Brain microvascular endothelial cell (primary cell): ENCODE measurements at places on chromosomes 3 and 15.
A peak's percentile ranks its signal among the peaks of the same experiment; 100 is the strongest.

DNA sequence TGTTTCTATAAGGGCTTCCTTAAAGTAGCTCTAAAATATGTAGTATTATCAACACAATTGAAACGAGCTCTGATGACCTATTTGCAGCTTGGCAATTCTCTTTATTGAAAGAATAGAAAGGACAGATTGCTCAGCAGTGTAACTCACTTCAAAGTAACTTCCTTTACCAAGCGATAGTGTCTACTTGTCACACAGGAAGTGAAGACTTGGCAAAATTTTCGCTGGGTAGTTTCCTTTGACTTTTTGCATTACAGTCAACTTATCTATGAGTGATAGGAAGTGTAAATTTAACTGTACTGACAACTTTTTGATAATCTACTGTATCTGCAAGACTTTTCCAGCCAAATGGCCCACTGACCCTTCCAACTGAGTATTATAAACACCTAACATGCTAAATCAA lies 22.8 kb downstream of the SLC9A9 start:
- DNase-seq = no peak

DNA sequence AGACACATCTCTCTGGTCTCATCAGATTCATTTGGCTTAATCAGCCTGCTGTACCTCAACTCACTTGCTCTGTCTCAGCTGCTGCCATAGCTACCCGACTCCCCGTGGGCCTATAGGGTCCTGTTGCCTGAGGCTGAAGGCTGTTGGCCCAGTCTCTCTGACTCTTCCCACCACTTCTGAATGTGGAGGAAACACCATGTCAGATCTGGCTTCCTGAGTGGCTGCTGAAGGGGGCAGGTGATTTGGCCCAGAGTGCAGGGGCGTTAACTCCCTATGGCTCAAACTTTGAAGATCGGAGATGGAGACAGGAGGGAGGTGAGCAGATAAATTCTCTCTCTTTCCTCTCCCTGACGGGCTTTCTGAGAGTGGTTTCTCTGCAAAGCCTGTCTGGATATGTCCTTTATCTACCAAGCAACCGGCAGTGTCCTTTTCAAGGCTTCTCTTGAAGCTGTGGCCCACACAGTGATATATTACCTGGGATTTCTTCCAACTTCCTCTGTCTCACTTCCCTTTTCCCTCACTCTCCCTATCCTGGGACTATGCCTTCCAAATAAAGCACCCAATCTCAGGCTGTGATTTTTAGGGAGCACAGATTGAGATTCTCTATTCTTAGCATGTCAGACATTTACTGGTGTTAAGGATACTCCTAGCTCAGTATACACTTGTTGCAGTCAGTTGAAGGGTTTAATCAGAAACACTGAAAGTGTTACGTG lies 334.9 kb upstream of the TBC1D5 start:
- DNase-seq = no peak

DNA sequence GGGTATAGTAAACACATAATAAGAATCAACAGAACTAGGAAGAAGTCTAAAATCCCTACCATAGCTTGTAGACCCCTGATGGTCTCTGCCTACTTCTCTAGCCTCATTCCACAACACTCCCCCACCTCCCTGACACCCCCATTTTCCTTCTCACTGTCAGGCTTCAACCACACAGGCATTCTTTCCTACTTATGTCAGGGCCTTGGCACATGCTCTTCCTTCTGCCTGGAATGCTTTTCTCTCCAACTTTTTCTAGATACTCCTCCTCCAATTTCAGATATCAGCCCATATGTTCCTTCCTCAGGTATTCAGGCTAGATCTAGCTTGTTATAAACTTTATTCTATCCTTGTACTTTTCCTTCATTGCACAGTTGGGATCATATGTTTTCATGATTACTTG lies 106.0 kb upstream of the MRPL3 start:
- no peak for DNase-seq

DNA sequence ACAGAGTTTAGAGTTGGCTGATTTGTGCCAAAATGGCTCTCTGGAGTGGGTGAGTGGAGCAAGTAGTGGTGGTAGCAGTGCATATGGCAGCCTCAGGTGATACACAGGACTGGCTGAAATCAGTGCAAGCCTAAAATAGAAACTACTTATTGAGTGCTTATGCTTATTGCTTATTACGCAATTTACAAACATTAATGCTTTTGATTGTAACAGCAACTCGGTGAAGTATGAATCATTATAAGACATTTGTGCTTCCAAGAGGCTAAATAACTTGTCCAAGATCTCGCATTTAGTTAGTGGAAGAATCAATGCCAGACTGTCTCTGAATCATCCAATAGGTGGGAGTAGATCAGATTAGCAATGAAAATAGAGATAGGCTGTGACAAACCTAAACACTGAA lies 353.8 kb downstream of the NAALADL2 start:
- DNase-seq = peak; percentile 53

- DNase-seq = no peak
Observed at GRCh38 chr3:47022641-47023071, 43.2 kb downstream of the NBEAL2 start.

GRCh38 chr3:183779896-183780465 lies 45.4 kb downstream of the MAP6D1 start:
- no peak for DNase-seq

DNA sequence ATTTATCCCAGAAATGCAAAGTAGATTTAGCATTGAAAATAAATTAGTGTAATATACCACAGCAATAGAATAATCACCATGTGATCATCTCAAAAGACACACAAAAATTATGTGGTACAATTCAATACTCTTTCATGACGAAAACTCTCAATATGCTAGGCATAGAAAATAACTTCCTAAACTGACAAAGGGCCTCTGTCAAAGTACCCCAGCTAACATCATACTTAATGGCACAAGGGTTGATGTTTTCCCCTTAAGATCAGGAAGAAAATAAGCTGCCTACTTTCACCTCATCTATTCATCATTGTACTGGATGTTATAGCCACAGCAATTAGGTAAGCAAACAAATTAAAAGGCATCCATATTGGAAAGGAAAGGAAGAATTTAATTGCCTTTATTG lies 22.7 kb upstream of the NIPA2 start:
- no peak for DNase-seq

DNA sequence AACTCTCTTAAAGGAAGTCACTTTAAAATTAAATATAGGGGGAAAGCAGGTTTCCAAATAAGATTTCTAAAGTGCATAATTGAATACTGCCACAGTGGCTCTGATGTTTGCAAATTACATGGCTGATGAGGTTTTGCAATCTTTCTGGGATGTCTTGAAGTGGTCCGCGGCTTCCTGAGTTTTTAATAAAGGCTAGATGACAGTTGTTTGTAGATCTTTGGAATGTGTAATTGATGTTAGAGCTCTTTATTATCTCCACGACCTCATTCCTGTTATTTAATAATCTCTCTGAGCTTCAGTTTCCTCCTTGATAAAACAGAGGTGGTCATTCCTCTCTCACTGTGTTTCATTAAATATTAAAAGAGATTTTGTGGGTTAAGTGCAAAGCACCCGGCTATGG lies 27.0 kb upstream of the CEMIP start:
- no peak for DNase-seq
